DMS 273 treated with DMSO at 0.1 percent for 48 hours (cell line): ENCODE measurements at places on chromosomes 4 and X.

DNA sequence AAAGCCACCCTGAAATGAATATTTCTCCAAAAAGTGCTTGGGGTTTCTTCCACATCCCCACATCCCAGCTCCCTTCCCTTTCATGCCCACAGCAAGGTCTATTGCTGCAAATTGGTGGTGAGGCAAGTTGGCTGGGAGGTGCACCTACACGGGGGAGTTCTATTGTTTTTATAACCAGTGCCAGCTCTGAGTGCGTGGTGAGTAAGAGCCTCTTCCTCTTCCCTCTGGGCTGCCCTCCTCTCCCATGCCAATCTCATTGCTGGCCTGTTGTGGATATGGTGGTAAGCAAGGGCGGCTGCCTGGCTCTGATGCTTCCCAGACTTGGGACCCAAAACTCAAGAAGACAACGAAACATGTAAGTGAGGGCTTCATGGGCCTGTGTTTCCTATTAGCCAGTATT lies 204.3 kb downstream of the SHROOM3 start:
- DNase-seq = no peak

DNA sequence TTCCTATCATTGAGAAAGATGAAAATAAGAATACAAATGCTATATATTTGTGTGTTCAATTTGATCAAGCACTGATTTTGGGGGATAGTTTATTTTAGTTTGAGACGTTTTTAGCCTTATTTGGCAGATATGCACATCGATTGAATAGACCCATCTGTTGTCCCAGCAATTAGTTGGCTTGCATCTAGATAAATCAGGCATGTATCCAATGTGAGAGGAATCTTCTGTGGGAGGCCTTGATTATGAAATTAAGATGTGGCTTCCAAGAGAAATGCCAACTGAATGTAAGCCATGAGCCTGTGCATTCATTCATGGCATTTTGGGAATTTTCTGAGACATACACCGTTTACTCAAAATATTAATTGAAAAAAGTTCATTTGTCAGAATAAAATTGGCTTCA lies 623.1 kb downstream of the TECRL start:
- DNase-seq = peak; percentile 1

- no peak for DNase-seq
Measured at GRCh38 chr4:77022560-77023179, 53.1 kb downstream of the CCNI start.

GRCh38 chrX:107686792-107687191 lies 58.5 kb downstream of the PRPS1 start:
- no peak for DNase-seq
